ENCODE measurements at places on chromosomes 12 and 14. TPM values are rescaled to one million over a fixed set of nuclear protein-coding genes. Genes with fewer than 3 reads are reported as not detected.
A peak's percentile ranks its signal among the peaks of the same experiment; 100 is the strongest.

- DNase-seq: no peak
These were observed 65.0 kb downstream of the ATF7IP start for GRCh38 chr12:14430394-14430986.

PIK3C2G gene
- total RNA-seq: not detected

GYS2 gene
- 0.14 TPM for total RNA-seq

NEUROD4 gene
- total RNA-seq: not detected

DNA sequence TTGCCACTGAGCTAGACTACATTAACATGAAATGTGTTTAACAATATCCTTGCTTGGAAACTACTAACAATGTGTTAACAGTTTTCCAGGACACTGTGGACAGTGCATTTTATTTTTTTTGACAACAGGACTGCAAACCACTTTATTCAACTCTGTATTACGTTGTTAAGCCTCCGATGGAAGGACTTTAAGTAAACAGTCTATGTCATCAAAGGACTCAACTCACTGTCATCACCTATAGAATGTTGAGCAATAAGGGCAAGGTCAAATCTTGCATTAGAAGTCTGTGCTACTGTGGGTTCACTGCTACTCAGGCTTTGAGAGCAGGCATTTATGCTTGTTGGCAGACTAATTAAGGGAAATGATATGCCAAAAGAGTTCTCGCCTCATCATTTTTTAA lies 483.7 kb downstream of the FLRT2 start:
- no peak for DNase-seq

KRT2 gene
- not detected for total RNA-seq

GRCh38 chr12:50541139-50541538 lies 36.4 kb downstream of the DIP2B start:
- DNase-seq: no peak

DNA sequence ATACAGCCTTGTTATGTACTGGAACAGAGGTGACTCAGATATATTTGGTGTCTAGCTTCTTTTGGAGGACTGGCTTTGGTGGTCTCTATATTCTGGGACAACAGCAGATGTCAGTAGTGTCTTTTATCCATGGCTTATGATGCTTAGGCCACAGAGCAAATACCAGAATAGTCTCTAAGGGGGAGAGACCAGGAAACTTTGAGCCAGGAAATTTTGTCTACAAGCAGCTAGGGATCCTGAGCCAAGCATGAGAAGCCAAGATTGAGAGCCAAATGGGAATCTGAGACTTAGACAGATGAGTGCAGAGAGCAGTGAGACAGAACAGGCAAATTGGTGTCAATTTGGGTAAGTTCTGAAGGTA lies 28.4 kb upstream of the PTPRR start:
- no peak for DNase-seq

DNA sequence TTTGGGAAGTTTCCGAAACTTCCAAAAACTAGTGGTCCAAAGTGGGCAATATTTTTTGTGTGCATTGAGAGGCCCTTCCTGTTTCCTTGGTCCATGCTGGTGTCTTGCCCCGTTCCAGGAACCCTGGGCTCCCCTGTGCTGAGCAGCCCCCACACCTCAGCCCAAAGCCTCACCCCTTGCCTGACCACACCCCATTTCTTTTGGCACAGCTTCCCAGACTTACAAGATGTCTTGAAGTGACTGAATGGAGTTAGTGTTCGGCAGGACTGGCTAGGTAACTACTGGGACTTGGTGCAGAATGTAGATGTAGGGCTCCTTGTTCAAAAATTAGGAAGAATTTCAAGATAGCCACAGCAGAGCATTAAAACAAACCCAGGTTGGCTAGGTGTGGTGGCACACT lies 68.6 kb downstream of the ETV6 start:
- DNase-seq: no peak

IFNG-AS1 gene
- total RNA-seq: 5.2 TPM

ADAMTS20 gene
- total RNA-seq: not detected

- no peak for DNase-seq
These were observed 14.4 kb upstream of the SERPINA10 start for GRCh38 chr14:94307410-94307992.

AQP5 gene
- total RNA-seq: not detected

GRCh38 chr14:21382095-21382494 lies 1.7 kb downstream of the SUPT16H start:
- DNase-seq: no peak

MLEC gene
- 64.5 TPM for total RNA-seq

DNA sequence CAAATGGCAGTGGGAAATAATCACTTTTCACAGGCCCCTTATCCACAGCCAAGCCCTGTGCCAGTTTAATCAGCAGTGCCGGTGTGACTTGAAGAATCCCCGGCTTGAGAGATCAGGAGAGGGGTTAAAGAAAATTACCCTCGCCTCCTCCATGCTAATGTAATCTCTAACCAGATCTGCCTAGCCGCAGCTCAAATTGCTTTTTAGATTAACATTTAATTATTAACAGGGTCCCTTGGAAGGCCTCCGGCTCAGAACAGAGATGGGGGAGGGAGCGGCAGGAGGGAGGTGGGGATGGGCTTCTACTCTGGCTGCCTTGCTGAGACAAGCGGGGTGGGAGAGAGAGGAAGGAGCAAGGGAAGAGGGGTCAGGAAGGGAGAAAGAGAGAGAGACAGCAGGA lies 24.0 kb downstream of the FAM222A start:
- no peak for DNase-seq

SDR9C7 gene
- not detected for total RNA-seq

DNA sequence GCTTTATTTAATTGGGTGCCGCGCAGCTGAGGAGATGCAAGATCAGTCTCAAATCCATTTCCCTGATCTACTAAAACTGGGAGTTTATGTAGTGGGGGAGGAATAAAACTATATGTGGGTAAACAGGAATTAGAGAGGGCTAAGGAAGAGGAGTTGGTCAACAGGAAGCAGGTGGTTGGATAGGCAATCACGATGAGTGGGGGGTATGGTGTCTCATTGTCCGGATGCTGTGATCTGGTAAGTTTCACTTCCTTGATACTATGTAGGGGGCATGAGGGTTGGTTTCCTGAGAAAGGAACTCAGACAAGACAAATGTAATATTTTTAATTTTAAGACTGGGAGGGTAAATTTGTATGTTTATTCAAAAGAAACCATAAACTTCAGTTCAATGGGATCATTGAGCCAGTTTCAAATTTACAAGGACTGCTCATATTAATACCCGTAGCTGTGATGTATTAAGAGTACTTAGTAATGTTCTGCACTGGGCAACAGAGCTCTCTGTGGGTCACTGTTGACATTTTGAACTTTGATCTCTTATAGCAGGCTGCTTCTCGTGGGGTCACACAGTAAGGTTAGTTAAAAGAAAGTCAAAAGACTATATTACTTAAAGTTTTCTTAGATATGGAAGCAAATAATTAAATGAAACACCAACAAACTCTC lies 786.2 kb upstream of the FBXO33 start:
- no peak for DNase-seq

RBP5 gene
- total RNA-seq: 1.3 TPM

GRCh38 chr14:68657300-68658028 lies 135.4 kb downstream of the ZFP36L1 start:
- DNase-seq: no peak

DNA sequence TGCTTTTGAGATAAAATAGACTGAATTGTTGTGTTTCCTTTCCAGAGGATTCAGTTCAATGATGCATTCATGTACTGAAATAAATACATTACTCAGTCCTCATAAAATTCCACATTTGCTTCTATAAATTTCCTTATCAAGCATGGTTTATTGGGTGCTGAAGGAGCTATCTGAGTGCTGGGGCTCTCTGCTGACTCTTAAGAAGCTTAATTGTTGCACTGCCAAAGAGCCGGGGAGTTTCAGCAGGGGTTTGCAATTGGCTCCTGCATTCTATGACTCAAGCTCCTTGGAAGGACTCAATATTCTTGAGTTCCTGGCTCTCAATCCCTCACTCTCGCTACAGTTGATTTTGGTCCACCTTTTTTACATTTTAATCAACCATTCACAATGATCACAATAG lies 69.8 kb upstream of the PYGL start:
- no peak for DNase-seq

GRCh38 chr12:123384318-123384993 lies 524 bp downstream of the KMT5A start:
- peak; percentile 61 for DNase-seq

DNA sequence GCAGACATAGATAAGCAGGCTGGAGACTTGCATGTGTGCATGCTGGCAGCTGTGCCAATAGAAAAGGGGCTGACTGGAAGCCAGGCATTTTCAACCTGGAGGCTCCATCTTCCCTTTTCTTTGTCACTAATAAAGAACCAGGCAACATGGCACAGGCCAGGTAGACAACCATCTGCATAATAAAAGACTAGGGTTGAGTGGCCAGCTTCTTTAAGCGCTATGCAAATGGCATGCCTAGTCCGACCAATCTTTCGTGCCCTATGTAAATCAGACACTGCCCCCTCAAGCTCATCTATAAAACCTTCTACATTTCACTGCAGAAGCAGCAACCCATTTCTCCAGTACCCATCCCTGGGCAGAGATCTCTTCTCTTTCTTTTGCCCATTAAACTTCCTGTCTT lies 4.6 kb upstream of the KLRC1 start:
- DNase-seq: no peak

SPX gene
- total RNA-seq: 0.11 TPM

BICDL1 gene
- 100 TPM for total RNA-seq

GRCh38 chr12:13891902-13892301 lies 89.5 kb downstream of the GRIN2B start:
- DNase-seq: no peak

GRCh38 chr14:103593577-103593976 lies 30.8 kb downstream of the COA8 start:
- no peak for DNase-seq

- no peak for DNase-seq
These were observed 326.1 kb downstream of the TMEM121 start for GRCh38 chr14:105852378-105853088.

GRCh38 chr12:31651893-31652521 lies 7.5 kb upstream of the ETFBKMT start:
- DNase-seq: no peak

- DNase-seq: no peak
These were observed 74.6 kb upstream of the TMTC1 start for GRCh38 chr12:29858270-29858786.

TM7SF3 gene
- 42.6 TPM for total RNA-seq

DNA sequence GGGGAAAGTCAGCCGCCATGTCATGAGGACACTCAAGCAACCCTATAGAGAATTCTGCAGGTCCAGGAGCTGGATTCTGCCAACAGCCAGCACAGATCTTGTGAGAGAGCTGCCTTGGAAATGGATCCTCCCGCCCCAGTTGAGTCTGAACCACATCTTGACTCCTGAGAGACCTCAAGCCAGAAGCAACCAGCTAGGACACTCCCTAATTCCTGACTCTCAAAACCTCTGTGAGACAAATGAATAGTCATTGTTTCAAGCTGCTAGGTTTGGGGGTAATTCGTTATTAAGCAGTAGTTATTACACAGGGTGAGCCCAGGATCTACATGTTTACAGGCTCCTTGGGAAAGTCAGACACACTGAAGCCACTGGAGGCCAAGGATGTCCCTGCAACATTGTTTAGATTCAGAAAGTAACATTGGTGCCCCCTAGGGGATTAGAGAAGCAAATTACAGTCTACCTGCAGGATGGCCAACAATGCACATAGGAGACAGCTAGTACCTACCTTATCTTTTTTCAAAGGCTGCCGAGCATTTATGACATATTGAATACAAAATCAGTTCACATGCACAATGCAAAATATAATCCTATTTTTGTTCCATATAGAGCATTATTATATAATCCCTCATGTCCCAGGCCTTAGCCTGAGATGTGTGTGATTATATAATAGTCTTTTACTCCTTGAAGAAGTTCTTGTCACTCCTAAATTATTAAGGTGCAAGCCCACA lies 57.9 kb upstream of the FICD start:
- no peak for DNase-seq

ESPL1 gene
- 90.5 TPM for total RNA-seq

GRCh38 chr12:62966990-62967506 lies 32.1 kb upstream of the PPM1H start:
- no peak for DNase-seq

DNA sequence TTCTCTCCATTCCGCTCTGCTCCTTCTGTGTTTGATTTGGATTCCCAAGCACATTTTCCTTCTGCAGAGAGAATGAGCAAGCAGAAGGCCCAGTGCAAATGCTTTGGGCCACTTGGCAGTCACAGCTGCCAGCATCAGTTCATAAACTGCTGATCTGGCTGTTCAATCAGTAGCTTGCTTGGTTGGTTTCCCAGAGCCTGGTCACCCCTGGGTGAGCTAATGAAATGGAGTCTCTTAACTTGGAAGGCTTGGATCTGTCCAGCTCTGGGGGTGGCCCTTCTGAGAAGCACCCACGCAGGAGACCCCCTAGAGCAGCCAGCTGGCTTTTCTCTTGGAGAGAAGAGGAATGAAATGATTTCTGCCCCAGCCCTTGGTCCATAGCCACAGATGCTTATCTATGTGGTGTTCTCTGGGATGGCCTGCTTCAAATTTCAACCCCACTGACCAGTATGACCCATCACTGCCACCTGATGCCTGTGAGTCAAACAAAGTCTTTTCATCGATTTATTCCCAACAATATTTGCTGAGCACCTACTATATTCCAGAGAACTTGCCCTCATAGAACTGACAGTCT lies 30.3 kb downstream of the FAIM2 start:
- no peak for DNase-seq

- no peak for DNase-seq
These were observed 1122.2 kb upstream of the TMEM132C start for GRCh38 chr12:127144770-127145169.

- DNase-seq: no peak
These were observed 1.6 kb downstream of the TSSK4 start for GRCh38 chr14:24207104-24207551.

- no peak for DNase-seq
These were observed 12.4 kb downstream of the ST8SIA1 start for GRCh38 chr12:22322091-22322490.

- DNase-seq: no peak
These were observed 48.6 kb upstream of the E2F7 start for GRCh38 chr12:77113971-77114370.

- peak; percentile 37 for DNase-seq
These were observed 27.4 kb upstream of the GUCY2C start for GRCh38 chr12:14723763-14724162.

GRCh38 chr14:65879248-65880009 lies 466.9 kb downstream of the FUT8 start:
- no peak for DNase-seq

DNA sequence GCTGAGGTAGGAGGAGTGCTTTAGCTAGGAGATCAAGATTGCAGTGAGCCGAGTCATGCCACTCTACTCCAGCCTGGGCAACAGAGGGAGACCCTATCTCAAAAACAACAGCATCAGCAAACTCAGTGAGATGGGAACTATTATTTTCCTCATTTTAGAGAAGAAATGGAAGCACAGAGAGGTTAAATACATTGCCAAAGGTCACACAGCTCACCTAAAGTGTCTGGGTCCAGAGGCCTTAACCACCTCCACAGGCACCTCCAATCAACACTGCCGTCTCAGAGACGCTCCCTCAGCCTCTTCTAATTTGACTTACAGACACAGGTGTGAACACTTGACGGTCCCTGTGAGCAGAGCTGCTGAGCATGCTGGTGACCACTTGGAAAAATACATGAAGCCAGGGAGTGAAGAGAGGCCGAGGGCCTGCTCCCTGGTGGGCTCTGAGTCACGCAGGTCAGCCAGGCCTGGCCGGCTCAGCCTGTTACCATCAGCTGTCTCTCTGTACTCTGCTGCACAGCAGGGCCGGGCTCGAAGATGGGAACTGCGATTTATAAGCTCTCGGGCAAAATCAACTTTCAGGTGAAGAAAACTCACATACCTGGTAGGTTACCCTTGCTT lies 77.5 kb upstream of the RASSF3 start:
- DNase-seq: no peak

GRCh38 chr14:85948153-85948552 lies 418.2 kb downstream of the FLRT2 start:
- DNase-seq: no peak

SIX6 gene
- not detected for total RNA-seq
